ENCODE measurements at places on chromosomes 5 and 9.

- no peak for DNase-seq
These were observed 199.4 kb downstream of the AOPEP start for GRCh38 chr9:94925751-94926430.

- DNase-seq, result no peak
These were observed 3.1 kb upstream of the STC2 start for GRCh38 chr5:173331287-173331686.

DNA sequence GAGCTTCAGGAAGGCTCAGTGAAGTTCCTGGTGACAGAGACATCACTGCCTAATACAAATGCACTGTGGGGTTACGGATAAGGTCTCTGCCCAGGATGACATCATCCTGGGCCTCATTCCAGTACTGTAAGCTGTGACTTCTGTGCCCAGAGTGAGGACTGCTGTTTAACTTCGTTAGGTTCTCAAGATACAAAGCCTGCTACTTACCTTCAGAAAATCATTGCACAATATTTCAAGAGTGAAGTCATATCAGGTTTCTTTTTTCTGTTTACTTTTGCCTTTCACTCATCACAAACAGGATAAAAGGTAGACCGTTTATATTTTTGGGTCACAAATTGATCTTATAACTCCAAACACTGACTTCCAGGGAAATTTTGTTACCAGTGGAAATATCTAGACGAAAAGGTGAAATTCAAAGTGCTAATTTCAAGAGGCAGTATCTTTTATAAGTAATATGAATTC, 241.2 kb downstream of the PIK3R1 start:
- no peak for DNase-seq

DNA sequence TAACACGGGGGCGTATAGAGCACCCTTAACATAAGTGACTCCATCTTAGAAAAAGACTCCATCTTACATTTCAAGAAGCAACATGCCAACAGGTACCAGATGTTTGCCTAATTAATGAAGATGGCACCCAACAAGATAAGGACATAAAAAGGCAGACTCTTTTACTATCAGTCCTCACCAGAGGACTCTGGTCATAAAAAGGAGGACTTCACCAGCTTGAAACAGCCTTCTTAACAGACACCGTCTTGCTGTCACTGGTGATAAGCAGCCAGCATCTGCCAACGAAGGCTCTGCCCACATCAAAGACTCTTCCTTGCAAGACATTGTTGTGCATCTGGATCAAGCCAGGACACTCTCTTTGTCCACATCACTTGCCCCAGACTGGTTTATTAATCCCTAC, 80.3 kb downstream of the S1PR3 start:
- no peak for DNase-seq

- DNase-seq, result no peak
These were observed 37.9 kb downstream of the CCNJL start for GRCh38 chr5:160274483-160274931.

- DNase-seq, result peak; percentile 68
These were observed at the start of gene SUSD3 for GRCh38 chr9:93058355-93059010. Gene SUSD3 (plus strand): TSS chr9:93058701. CDS start chr9:93058743, 42 bp downstream.

GRCh38 chr9:37082214-37082765, 38.1 kb upstream of the ZCCHC7 start:
- no peak for DNase-seq

DNA sequence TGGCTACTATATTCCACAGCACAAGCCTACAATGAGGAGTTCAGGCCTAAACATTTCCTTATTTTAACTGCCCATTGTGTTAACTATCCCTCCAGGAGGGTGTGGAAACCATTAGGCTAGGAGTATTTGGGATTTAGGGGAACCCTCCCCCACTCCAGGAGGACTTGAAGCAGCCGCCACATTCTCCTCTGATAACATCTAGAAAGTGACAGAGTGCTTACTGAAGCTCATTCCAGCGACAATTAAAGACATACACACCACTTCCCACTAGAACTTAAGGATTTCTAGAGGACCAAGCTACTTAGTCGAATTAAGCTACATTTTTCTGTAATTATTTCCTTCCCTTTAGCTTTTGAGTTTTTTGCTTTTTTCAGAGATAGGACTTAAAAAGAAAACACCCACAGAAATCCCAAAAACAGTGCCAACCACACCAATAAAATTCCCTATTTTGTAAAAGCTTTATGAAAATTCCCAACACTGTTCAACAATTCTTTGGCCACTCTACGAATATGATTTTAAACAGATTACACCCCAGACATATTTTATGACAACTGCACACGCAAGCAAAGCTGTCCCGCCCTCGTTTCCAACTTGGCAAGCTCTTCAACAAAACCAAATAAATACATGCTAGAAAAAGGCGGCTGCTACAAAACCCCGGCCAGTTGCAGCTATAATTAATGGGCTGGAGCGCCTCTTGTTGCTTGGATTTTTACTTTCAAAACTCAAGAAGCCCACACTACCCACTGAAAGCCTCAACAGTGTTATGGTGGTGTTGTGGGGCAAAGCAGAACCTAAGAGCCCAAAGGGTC, 4.5 kb downstream of the ROR2 start:
- DNase-seq, result no peak

DNA sequence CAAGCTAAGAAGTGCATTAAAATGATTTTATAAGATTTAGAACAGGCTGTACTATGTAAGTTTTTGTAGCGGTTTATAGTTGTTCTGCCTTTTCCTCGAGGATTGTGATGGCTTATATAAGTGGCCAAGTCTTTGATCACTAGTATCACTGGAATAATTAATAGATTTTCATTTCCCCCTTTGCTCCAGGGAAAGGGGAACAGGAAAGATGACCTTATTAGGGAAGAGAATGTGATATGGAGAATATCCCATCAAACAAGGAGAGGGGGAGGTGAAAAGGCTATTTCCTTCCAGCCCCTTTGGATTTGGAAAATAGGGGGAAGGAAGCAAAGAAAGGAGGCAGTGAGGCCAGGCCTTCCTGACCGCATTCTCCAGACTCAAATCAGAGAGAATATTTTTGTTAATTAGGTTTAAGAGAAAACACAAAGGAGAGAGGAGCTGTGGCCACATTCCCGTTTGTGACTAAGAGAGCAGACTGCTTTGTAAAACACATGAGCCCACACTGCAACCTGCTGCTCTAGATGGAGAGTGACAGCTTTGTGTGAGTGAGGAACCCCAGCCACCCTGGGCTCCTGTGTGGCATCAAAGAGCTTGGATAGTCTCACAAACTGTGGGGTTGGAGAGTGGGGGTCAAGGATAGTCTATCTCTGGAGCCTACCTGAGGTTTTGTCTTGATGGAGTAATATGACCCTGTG, 359.5 kb downstream of the DTWD2 start:
- no peak for DNase-seq

DNA sequence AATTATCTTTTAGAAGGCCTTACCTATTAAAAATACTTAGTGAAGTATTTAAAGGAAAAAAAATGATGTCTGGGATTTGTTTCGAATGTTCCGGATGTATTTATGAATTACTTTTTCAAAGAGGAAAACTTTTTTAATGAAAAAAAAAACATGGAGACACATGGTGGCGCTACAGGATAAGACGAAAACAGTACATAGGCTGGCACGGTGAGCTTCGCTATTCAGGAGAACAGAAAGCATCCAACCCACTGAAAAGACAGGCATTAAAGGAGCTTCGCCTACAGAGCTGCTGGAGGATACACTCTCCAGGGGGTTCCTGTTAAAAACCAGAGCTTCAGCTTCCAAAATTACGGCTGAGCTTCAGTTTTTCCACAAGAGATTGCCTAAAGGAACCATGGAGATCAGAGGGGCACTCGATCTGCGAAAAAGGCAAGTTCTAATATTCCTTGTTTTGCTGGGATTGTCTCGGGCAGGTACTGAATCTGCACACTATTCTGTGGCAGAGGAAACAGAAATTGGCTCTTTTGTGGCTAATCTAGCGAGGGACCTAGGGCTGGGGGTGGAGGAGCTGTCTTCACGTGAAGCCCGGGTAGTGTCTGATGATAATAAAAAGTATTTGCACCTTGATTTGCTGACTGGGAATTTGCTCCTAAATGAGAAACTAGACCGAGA, at the start of gene PCDHB14:
Gene PCDHB14 (plus strand): TSS at position 232 of the 672 bp plus-strand sequence. CDS start 163 bp downstream, at position 395.
- no peak for DNase-seq
